SW480 (cell line): ENCODE measurements at places on chromosomes 6 and 20.

GRCh38 chr6:938271-938905, 245.4 kb upstream of the EXOC2 start:
- DNase-seq = no peak

DNA sequence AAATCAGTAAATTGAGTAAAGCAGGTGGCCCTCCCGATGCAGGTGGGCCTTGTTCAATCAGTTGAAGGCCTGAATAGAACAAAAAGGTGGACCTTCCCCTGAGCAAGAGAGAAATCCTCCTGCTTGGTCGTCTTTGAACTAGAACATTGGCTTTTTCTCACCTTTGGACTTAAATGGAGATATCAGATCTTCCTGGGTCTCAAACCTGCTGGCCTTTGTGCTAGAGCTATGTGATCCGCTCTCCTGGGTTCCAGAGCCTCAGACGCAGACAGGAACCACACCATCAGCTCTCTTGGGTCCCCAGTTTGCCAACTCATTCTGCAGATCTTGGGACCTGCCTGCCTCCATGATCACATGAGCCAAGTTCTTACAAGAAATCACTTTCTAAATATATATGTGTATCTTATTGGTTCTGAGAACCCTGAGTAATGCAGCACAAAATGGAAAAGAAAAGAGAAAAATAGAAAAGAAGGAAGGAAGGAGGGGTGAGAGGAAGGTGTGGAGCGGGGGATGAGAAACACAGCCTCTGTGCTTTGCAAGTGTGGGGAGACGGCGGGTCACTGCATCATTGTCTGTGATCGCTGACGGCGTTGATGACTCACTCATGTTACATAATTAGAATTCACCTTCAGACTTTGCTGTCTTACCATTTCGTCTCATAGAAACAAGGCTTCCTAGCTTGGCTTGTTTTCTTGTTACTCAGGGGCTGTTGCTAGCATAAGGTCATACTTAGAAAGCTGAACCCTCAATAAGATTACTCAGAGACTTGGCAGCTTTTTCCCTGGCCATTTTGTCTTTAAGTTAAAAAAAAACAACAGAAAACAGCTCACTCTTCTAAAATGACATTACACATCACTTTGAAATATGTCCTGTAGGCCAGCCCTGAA, 85.7 kb upstream of the NEDD9 start:
- DNase-seq = peak; percentile 68

GRCh38 chr20:63978319-63979228, 868 bp downstream of the SAMD10 start:
- DNase-seq = peak; percentile 88

GRCh38 chr6:52969359-52969758, 25.7 kb downstream of the GSTA4 start:
- DNase-seq = no peak

GRCh38 chr20:37081717-37082289, 14.0 kb downstream of the RBL1 start:
- no peak for DNase-seq

- DNase-seq = no peak
These were observed 275.7 kb downstream of the PAX1 start for GRCh38 chr20:21981179-21981578.

GRCh38 chr20:43667341-43668132, 623 bp downstream of the MYBL2 start:
- DNase-seq = no peak

DNA sequence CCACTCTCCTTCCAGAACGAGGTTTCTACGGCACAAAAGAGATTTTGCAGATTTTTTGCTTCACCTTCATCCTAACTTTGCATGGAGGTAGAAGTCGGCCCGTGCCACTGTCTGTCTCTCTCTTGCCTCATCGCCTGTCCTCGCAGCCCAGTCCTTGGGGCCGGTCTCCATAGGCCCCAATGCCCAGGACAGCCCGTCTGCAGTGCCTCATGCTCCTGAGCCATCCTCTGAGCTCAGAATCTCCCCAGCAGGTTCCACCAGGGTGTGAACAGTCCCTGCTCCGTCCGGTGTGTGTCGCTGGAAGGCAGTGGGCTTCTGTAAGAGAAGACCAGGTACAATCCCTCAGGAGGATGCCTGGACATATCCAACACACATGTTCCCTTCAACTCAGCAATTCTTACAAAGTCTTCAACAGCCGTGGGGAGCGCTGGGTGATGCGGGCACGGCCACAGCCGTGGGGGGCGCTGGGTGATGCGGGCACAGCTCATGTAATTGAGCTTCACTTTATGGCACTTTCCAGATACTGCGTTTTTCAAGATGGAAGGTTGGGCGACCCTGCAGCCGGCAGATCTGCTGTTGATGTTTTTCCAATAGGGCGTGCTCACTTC, 231.9 kb downstream of the DLL1 start:
- DNase-seq = no peak

- no peak for DNase-seq
These were observed 11.7 kb upstream of the PRIM2 start for GRCh38 chr6:57305761-57306160.

GRCh38 chr6:139519571-139520031, 145.2 kb upstream of the CITED2 start:
- DNase-seq = no peak

- DNase-seq = no peak
These were observed 30.9 kb downstream of the SRC start for GRCh38 chr20:37376791-37377190.

DNA sequence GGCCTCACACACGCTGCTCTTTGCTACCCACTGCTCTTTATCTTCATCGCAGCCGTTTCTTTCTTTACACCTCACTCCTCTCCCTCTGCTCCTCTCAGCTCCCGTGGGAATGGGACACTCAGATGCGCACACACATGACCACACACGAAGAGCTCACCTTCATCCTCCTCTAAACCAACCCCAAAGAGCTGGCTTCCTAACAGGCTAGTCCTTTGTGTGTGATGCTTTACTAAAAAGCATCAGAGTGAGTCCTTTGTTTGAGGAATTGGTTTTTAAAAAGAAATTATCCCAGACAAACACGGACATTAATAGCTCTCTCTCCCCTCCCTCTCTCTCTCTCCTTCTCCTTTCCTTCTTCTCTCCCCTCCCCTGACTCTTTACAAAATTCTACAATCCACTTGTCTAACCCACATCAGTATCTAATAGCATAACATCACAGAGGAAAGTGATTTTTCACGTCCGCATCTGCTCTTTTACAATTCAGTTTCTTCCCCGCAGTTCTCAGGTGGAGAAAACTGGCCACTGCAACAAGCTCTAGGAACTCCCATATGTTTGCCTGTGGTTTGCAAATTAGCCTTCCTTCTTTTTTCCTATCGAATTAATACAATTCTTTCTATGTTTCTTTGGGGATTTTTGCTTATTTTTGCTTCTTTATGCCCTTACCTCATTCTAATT, 306.8 kb upstream of the CNR1 start:
- no peak for DNase-seq

DNA sequence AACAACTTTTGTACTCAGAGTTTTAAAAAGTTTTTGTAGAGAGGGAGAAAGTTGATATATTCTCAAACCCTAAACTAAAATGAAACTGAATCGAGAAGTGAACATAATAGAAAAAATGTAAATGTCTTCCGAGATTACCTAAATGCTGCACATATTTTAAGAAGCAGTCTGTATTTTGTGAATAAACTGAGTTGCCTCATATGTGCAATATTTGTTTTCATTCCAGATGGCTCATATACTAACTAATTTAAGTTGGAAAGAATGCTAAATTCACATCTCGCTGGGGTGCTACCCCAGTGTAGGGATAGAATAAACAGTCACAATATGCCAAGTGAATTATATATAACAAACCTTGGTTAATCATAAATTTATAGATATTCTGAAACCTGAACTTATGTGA, 285.9 kb upstream of the THEMIS start:
- DNase-seq = no peak

GRCh38 chr20:49887251-49888211, 27.8 kb downstream of the SPATA2 start:
- DNase-seq = no peak

- no peak for DNase-seq
These were observed 168.7 kb upstream of the LRFN2 start for GRCh38 chr6:40755749-40756452.

GRCh38 chr20:51607170-51607569, 64.7 kb upstream of the NFATC2 start:
- no peak for DNase-seq

GRCh38 chr20:10332656-10333415, 101.2 kb downstream of the MKKS start:
- DNase-seq = no peak

- DNase-seq = no peak
These were observed 66.9 kb upstream of the SMIM28 start for GRCh38 chr6:138310821-138311220.

DNA sequence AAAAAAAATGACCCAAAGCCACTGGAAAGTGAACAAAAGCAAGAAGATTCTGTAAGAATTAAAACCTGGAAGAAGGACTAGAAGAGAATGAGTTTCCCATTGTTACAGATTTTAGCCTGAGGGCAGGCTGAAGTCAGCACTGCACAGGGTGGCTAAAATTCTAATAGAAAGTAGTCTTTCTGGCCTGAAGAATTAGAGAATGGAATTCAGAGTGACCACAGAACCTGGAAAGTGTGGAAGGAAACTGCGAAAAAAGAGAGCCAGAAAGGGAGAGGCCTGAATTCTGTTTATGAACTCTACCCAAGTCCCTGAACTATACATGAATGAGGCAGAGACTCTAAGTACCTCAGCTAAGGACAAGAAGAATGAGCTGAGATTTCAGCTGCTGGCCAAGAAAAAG, 38.9 kb upstream of the FILIP1 start:
- no peak for DNase-seq

- DNase-seq = no peak
These were observed 175.1 kb downstream of the THBS2 start for GRCh38 chr6:169078399-169079145.

GRCh38 chr6:67663105-67663895, 971.8 kb upstream of the ADGRB3 start:
- no peak for DNase-seq

GRCh38 chr20:16292226-16292880, 280.9 kb downstream of the KIF16B start:
- DNase-seq = no peak

- no peak for DNase-seq
These were observed 162.4 kb upstream of the AGPAT4 start for GRCh38 chr6:161436106-161436876.

GRCh38 chr6:34680802-34681515, 15.6 kb downstream of the ILRUN start:
- DNase-seq = peak; percentile 9

DNA sequence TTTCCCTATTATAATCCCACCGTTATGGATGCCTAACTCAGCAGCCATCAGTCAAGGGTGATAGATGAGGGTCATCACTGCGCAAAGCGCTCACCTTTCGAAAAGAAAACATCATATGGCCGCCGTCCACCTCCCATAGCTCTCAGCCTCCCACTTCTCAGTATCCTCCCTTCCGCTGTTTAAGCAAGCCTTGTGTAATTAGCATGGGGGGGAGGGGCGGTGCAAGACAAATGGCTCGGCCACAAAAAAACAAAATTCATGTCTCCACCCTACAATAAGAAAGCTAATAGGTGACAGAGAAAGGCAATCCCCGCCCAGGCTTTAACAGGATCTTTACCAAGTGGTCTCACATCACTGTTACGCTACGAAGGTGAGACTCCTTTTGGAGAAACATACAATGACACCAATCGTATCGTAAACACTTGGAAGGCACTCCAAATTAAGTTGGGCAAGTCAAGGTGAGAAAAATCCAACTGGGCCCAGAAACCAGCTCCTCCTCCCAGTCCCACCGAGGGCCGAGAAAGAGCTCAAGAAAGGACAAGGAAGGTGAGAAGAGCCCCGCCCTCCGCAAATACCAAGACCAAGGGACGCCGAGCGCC, 645 bp downstream of the DDX39B start:
- DNase-seq = peak; percentile 32

GRCh38 chr6:84696166-84696565, 68.2 kb downstream of the TBX18 start:
- no peak for DNase-seq

- DNase-seq = peak; percentile 70
These were observed 122.5 kb upstream of the SLC2A12 start for GRCh38 chr6:134174672-134175531.

- no peak for DNase-seq
These were observed 5.6 kb downstream of the TAF4 start for GRCh38 chr20:62059920-62060630.

- DNase-seq = no peak
These were observed 33.4 kb upstream of the IL17A start for GRCh38 chr6:52152711-52153160.

DNA sequence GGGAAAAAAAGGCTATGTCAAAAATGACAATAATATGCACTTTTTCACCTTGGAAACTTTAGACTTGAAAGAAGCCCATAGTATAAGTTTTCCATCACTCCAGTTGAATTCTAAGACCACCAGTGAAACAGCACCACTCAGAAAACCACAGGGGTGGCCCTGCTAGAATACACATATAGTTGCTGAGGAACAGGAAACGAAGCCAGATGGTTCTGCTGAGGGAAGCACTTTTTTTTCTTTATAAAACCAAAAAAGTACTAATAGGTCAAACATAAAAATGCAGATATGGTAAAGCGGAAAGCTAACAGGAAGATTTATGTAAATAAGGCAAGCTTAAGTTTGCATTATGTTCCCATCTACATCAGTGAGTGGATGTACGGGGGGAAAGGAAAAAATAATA, 303.9 kb downstream of the FOXC1 start:
- no peak for DNase-seq

DNA sequence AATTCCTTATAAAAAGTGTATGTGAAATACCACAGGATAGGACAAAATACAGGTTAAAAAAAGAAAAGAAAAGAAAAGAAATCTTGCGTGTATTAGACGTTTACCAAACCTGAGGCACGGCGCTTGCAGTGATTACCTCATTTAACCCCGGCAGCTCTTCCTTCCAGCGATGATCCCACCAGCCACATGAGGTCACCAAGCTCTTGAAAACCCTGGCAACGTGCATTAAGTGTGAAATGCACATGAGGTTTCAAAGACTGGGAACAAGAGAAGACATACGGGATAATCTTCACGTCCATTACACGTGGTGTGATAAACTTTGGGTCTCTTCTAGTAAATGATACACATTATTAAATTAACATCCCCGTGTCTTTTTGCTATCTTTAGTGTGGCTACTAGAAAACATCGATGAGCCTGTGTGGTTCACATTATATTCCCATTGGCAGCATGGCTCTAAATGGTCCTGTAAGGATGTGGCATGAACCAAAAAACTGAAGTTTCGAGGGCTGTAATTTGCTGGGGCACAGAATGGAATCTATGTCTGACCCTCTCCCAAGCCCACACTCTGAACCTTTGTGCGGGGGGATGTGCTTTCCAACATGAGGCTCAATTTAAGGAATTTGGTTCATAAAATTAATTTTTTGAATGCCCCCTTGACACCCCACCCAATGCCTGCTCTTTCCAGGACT, 59.2 kb upstream of the THBS2 start:
- no peak for DNase-seq

- no peak for DNase-seq
These were observed 96.7 kb downstream of the EPHA7 start for GRCh38 chr6:93322651-93323050.
